GM12878 (cell line): ENCODE measurements at places on chromosomes 1 and 21. TPM values are rescaled to one million over a fixed set of nuclear protein-coding genes. Genes with fewer than 3 reads are reported as not detected.

DNA sequence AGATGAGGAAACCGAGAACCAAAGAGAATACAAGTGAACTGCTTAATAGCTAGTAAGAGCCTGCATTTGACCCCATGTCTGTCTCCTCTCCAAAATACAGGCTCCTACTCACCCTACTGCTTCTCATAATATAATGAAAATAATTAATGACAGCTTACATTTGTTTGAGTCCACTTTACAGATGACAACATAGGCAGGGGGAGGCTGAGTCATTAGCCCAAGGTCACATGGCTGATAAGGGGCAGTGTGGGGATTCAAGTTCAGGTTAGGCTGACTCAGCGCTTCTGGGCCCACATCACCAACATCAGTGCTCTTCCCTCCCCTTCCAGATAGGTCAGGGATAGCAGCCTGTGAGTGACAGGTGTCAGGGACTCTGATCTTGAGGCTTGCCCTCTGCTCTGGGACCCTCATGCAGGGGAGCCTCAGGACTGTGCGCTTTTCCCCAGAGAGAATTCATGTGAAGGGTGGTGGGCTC, 16.2 kb downstream of the AZIN2 start:
- DNase-seq = no peak

- DNase-seq = peak; percentile 30
Measured at GRCh38 chr1:233790662-233791371, 113.7 kb upstream of the SLC35F3 start.

DNA sequence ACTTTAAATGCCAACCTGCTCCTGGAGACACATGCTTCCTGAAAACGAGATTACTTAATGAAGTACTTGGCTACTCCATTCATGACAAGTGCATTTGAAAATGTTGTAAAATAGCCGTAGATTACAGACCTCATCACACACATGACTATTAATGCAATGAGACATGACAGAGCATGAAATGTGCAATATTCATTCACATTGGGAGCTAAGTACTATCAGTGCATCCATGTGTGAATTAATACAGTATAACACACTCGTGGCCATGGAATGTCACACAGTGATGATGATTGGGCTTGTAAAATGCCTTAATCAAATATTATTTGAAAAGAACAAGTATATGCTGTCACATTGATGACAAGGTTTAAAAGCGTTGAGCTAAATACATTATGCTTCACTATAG, 407.0 kb downstream of the AMY1C start:
- DNase-seq = no peak

The RHOC gene
- 138 and 142 TPM in 2 replicates for total RNA-seq

The TSPEAR gene
- total RNA-seq = not detected in 2 replicates

DNA sequence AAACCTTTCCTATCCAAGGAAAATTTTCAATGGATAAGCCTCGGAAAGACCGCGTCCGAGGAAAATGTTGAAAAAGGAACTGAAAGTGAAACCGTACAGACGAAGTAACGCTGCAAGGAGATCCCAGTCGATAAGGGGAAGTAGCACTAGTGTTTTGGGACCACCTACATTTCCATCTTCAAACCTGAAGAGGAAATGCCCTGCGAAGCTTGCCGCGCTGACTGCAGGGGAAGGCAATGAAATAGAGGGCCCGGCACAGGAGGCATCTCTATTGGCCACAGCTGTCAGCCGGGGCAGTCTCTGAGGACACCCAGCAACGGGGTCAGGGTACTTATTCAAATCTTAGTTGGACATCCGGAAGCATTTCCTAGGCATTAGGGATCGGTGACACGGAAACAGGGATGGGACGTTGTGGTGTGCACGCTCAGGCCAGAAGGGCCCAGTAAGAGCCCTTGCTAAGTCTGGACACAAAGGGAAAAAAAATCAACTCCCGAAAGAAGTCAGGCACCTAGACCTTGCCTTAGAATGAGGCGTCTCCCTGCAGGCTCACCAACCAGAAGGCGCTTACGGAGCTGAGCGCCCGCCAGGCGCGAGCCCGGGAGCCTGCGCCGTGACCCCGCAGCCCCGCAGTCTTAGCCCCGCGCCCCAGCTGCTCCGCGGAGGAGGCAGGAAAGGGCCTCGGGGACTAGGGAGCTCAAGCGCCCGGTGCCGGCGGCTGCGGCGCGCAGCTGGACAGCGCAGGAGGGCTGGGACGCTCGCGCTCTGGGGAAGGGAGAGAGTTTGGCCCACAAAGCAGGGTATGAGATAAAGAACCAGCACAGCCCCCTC, 655 bp downstream of the USF1 start:
- peak; percentile 73 for DNase-seq

- DNase-seq = no peak
Measured at GRCh38 chr1:92728697-92729096, 56.2 kb downstream of the EVI5 start.

- peak; percentile 61 for DNase-seq
Measured at GRCh38 chr1:89855413-89856123, 34.7 kb downstream of the LRRC8D start.

The SLC44A3 gene
- total RNA-seq = not detected in 2 replicates

DNA sequence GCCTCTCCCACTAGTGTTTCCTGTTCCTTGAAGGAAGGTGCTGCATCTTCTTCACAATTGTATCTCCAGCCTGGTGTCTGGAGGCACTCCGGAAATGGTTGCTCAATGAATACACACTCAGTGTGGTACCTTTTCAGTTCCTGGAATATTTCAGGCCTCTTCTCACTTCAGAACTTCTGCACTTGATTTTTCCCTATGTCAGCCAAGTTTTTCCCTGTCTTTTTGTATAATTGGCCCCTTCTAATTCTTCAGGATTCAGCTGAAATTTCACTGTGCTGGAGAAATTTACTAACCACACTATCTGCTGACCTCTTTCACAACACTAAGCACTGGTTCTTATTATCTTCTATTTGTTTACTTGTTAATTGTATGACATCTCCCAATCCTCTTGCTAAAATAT, 61.2 kb upstream of the MAP10 start:
- DNase-seq = no peak

The SLC22A15 gene
- total RNA-seq = 0.08 and 0.21 TPM in 2 replicates

DNA sequence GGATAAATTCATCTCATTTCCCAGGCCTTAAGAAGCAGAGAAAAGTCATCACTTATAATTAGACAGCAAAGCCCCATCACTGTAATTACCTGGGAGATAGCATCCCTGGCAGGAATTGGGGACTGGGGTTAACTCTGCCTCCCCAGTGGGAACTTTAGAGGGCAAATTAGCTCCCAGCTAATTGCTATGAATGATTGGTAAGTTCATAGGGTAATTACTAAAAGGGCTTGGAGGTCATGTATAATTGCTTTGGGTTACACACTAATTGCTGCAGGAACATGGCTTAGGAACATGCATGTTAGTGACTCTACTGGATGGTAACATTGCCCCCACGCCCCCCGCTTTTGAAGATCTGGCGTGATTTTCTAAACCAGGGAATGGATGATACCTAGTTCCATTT, 64.8 kb downstream of the UBE2T start:
- DNase-seq = no peak

- DNase-seq = no peak
Measured at GRCh38 chr1:112502826-112503225, 5.9 kb upstream of the WNT2B start.

GRCh38 chr1:52662645-52663313, 29.8 kb downstream of the SHISAL2A start:
- no peak for DNase-seq

The CLCNKA gene
- total RNA-seq = 0.08 TPM in 1 of 2 replicates, not detected in the other

The PDC gene
- not detected in 2 replicates for total RNA-seq

The ATP13A2 gene
- total RNA-seq = 23.9 and 30.5 TPM in 2 replicates

The REN gene
- not detected in 2 replicates for total RNA-seq

The GUCA2A gene
- total RNA-seq = not detected in 2 replicates

The STYXL2 gene
- total RNA-seq = 0.08 TPM in 2 replicates

- DNase-seq = no peak
Measured at GRCh38 chr1:27592931-27593677, 10.8 kb downstream of the AHDC1 start.

- DNase-seq = no peak
Measured at GRCh38 chr21:19489930-19490329, 1086.3 kb upstream of the TMPRSS15 start.

- no peak for DNase-seq
Measured at GRCh38 chr1:21818656-21819055, 6.6 kb downstream of the LDLRAD2 start.

GRCh38 chr1:225891229-225891972, 2.5 kb upstream of the LEFTY1 start:
- DNase-seq = no peak

The ASAP3 gene
- total RNA-seq = 0.66 and 0.92 TPM in 2 replicates

The TACSTD2 gene
- 5.1 and 6.7 TPM in 2 replicates for total RNA-seq

DNA sequence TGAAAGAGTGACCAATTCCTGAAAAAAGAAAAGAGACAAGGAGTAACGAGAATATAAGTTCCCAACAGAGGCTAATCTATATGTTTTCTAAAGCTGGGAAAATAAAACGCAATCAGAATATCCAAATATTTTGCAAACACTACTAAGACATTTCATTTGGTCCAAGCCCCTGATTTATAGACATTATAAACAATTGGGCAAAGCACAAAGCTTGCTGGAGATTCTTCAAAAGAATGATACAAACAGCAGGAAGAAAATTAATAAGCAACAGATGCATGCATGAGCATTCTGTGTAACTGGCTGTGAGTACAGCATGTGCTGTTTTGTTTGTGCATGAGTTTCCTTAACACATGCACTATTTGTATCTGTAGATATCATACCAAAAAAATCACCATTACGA, 552.9 kb downstream of the LTN1 start:
- DNase-seq = no peak

The ZNF697 gene
- 4.8 and 5.9 TPM in 2 replicates for total RNA-seq

The OLFML2B gene
- not detected in 2 replicates for total RNA-seq

The BMP8A gene
- not detected in 2 replicates for total RNA-seq

The USH2A gene
- total RNA-seq = not detected in 2 replicates

GRCh38 chr1:160521554-160521953, 1.5 kb downstream of the SLAMF6 start:
- DNase-seq = no peak

GRCh38 chr1:70934194-70934961, 113.2 kb downstream of the PTGER3 start:
- no peak for DNase-seq

DNA sequence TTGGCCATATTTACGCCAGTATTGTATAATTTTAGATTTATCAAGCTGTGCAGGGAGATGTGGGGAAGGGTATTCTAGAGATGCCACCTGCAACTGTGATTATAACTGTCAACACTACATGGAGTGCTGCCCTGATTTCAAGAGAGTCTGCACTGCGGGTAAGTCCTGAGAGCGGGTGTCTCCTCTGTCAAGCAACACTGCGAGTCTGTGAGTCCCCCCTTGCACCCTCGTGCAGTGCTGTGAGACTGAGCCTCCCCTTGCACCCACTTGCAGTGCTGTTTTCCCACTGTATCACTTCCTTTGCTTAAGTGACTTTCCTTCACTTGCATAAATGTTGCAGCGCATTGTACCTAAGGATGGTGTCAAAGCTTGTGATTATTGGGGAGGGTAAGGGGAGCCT, 75.0 kb downstream of the TPR start:
- DNase-seq = no peak

GRCh38 chr1:197989058-197989457, 71.9 kb downstream of the LHX9 start:
- no peak for DNase-seq

DNA sequence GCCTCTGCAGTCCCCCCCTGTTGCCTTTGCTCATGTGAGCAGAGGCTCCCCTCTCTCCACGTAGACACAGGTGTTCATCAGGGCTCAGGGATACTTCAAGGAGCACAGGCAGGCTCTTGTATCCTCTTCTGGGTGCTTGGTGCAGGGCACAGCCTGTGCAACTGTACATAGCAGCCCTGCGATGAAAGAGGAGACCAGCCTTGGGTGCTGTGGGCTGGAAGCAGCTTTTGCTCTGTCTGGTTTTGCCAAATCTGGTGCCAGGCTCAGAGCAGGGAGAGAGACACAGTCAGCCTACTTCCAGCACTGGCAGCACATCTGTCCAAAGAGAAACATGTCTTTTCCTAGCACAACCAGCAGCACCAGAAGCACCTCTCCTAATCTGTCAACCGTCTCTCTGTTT, 132.1 kb downstream of the ETS2 start:
- DNase-seq = no peak

- no peak for DNase-seq
Measured at GRCh38 chr21:29524055-29524454, 225.3 kb downstream of the BACH1 start.

DNA sequence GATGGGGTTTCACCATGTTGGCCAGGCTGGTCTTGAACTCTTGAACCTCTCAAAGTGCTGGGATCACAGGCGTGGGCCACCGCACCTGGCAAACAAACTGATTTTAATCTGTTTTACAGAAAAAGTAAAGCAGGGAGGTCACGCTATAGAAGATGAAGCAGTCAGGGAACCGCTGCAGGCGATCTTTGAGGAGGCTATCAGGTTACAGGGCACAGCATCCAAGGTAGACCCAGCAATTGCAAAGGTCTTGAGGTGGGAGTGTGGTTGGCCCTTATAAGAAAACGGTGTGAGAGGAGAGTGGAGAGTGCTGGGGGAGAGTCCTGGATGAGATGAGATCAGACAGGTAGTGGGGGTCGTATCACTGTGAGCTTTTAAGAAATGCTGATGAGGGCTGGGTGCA, 2.6 kb upstream of the TMCO4 start:
- no peak for DNase-seq

- no peak for DNase-seq
Measured at GRCh38 chr21:37195610-37196009, 71.5 kb downstream of the VPS26C start.

The NECAP2 gene
- total RNA-seq = 51.3 and 55.4 TPM in 2 replicates

The STIL gene
- total RNA-seq = 22.9 and 23.3 TPM in 2 replicates

- no peak for DNase-seq
Measured at GRCh38 chr1:80847904-80848303, 952.8 kb upstream of the ADGRL2 start.

GRCh38 chr21:15000081-15000480, 64.7 kb downstream of the NRIP1 start:
- no peak for DNase-seq

The FCRL1 gene
- total RNA-seq = 0.85 and 0.90 TPM in 2 replicates

- DNase-seq = no peak
Measured at GRCh38 chr1:230599926-230600656, 42.2 kb upstream of the COG2 start.

DNA sequence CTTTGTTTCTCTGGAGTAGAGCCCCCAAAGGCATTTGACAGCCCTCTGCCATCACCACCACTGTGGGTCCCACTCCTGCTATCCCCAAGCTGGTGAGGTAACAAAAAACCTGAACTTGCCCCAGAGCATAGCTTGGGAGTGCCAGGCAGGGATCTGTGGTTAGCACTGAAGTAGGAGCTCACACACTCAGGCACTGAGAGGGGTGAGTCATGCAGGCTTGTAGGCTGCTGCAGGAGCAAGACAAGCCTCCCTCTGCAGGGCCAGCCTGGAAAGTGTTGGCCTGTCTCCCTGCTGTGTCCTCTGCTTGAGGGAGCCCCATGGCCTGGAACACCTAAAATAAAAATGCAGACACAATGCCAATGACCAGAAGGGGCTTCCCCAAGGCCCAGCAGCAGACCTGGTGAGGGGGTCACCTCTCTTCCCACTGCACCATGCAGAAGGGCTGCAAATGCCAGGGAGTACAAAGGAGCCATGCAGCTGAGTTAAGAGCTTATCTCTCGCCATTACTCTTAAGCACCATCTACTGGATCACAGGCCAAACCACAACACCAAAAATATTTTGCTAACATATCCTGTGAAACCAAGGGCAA, 108.9 kb upstream of the POGK start:
- no peak for DNase-seq

The FCRLB gene
- 7.9 and 8.3 TPM in 2 replicates for total RNA-seq

- no peak for DNase-seq
Measured at GRCh38 chr1:74641876-74642275, 31.7 kb downstream of the ERICH3 start.
